ENCODE measurements at places on chromosomes 7 and 10.

GRCh38 chr10:19048891-19049290 is 290 bp downstream of the MALRD1 start:
- no peak for DNase-seq

GRCh38 chr10:75434291-75434690 is 2.9 kb downstream of the LRMDA start:
- DNase-seq = no peak

DNA sequence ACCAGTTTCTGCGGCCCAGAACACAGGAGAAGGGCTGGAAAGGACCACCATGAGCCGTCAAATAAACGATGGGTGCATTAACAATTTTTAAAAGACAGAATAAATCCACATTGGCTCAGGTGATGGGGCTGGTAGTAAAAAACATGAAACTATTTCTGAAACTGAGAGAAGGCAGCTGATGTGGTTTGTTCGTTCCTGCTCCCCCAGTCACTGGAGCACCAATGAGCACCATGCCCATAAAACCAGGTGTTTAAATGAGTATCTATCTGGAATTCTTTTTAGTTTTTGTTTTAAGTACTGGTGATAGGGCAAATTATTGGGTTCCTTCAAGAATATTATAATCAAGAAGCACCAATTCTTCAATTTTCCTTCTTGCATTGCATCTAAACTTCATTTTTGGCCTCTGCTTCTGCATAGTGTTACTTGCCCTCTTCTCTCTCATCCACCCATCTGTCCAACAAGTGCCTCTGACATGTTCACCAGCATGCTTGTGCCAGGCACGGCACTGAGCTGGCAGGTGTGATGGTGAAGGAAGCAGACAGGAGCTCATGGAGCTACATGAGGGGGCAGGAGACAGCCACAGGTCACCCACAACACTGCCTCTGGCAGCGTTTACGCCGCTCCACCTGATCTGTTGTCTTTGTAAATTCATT is 65.5 kb downstream of the LARP4B start:
- DNase-seq = no peak

DNA sequence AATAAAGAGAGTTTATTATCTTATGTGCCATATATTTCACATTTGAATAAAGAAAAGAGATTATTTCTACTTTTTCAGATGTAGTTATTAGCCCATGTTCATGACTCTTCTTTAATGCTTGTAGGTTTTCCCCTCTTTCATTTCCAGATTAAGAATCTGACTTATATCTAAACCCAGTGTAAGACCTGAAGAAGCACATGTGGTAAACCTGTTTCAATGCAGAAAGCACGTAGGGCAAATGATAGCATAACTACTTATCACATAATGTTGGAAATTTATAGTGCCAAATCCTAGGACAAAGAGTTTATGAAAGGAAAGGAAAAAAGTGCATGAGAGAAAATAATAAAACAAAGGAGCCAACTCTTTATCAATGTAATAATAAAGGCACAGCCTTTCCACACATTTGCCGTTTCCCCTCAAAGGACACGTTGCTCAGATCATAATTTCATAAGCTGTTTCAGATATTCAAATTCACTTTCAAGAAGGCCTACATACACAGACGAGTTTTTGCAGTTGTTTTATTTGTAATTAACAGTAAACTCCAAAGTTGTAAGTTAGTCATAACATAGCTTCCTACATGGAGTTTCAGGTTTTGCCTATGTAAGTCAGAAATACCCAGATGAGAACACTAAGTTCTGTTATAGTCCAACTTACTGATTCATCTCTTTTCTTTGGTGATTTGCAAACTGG is 88.8 kb upstream of the MDFIC start:
- DNase-seq = no peak

GRCh38 chr7:128123291-128124037 is 92.2 kb upstream of the LRRC4 start:
- no peak for DNase-seq

DNA sequence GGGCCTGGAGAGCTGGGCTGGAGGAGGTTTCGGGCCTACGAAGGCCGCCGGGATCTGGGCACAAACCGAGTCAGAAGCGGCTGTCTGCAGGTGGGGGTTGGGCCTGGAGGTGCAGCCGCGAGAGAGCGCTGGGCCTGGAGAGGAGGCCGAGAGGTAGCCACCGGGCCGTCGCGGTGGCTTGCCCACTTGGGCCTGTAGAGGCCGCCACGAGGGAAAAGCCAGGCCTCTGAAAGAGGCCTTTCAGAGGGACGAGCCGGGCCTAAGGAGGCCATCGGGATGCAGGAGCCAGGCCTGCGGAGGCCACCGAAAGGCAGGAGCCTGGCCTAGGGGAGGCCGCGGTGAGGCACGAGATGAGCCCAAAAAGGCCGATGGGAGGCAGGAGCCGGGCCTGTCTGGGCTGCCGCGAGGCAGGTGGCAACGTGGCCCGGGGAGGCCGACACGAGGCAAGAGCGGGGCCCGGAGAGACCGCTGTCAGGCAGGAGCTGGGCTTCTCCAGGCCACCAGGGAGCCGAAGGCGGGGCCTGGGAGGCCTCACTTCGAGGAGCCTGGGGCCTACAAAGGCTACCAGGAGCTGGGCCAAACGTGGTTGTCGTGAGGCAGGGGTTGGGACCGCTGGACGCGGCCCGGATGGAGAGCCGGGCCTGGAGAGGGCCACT is 25.6 kb downstream of the MDH2 start:
- DNase-seq = no peak

- DNase-seq = no peak
Observed at GRCh38 chr7:55223023-55223422, 142.1 kb upstream of the LANCL2 start.

- no peak for DNase-seq
Observed at GRCh38 chr10:75233444-75234016, 2.2 kb downstream of the COMTD1 start.

DNA sequence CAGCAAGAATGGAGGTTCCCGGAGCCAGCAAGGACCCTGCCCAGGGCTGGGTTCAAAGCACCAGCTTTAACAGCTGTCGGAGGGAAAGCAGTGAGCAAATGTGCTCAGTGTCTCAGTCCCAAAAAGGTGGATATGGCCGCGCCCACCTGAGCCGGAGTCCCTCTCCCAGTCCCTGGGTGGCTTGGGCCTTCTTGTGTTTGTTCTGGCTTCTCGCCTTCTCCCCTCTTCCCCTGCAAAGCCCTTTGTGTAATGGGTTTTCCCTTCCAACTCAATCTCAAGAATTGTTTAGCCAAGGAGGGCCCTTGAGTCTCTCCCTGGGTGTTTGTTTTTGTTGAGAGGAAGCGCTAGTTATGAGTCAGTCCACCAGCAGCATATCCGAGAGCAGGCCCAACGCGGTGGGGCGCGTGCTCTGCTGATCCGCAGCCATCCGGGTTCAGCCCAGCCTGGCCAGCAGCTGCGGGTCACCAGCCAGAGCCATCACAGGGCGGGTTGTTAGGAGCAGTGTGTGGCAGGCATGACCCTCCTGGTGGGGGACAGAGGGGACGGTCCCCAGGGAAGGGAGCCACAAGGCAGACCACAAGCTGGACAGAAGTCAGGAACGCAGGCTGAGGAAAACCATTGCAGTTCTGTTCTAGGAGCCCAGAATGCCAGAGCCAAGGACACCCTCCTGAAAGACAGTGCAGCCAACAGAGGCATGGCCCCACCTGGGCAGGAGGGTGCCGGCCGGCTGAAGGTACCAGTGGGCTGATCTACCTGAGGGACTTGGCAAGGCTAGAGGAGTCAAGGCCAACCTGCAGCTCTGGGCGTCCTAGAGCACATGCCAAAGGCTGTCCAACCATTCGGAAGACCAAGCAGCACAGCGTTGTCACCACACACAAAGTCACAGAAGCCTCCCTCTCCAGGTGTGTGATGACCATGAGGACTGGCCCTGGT is 21.3 kb downstream of the CALML3 start:
- DNase-seq = no peak

DNA sequence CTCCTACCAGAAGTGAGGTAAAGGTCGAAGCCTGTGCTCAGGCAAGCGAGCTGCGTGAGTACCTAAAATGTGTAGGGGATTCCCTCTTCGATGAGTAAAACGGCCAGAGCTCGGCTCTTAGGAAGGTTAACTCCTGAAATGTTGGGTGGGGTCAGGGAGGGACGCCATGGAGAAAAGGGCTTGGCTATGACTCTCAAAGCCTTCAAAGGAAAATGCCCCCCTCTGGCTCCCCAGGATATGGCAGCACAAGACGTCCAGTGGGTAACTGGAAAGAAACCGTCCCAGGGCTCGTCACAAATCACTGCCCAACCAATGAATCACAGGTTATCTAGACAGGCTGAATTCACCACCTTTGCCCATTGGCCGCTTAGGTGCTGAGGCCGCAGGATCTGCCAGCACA is 58.0 kb downstream of the CALML3 start:
- no peak for DNase-seq

- DNase-seq = no peak
Observed at GRCh38 chr10:34816501-34817002, 1.5 kb upstream of the PARD3 start.

GRCh38 chr10:103958996-103959395 is 7.9 kb upstream of the SLK start:
- no peak for DNase-seq

- no peak for DNase-seq
Observed at GRCh38 chr7:134992626-134993179, 6.4 kb downstream of the AGBL3 start.

GRCh38 chr7:40151504-40151903 is 16.7 kb downstream of the SUGCT start:
- DNase-seq = no peak

- DNase-seq = no peak
Observed at GRCh38 chr10:26815500-26815899, 45.3 kb downstream of the ABI1 start.

- DNase-seq = no peak
Observed at GRCh38 chr7:157444843-157445135, 108.0 kb downstream of the DNAJB6 start.

DNA sequence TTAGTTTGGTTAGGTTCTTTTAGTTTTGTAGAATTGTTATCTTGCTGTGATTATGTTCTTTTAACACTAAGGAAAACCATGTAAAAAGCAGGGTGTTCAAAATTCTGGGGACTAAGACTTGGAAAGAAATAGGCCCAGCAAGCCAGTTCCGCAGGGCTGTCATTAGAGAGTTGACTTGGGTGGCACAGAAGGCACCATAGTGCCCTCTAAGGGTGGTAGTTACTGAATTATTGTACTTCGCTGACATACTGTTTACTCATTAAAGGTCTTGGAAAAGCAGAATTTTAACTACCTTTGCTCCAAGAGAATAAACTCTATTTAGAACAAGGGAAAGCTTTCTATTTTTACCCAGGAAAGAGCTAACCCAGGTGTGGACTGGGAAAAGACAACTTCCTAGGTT is 86.5 kb downstream of the OTUD1 start:
- DNase-seq = no peak

- no peak for DNase-seq
Observed at GRCh38 chr7:43136064-43136463, 23.6 kb downstream of the HECW1 start.

GRCh38 chr7:143415742-143416397 is 7.2 kb upstream of the EPHA1 start:
- no peak for DNase-seq

DNA sequence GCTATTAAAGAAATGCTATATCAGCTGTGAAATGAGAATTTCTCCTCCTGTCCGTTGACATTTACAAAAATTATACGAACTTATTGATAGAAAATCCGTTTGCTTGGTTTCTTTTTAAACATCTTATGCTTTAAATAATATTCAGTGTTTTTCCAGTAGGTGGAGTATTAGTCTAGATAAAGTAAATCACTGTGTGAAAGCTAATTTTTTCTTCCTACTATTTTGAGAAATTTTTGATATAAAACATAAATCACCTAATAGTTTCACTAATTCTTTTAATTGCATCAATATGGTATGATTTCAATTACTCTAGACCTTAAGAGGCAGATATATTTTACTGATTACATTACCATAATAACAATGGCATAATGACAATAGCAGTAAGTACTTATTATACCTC is 335.2 kb upstream of the C7orf33 start:
- no peak for DNase-seq

DNA sequence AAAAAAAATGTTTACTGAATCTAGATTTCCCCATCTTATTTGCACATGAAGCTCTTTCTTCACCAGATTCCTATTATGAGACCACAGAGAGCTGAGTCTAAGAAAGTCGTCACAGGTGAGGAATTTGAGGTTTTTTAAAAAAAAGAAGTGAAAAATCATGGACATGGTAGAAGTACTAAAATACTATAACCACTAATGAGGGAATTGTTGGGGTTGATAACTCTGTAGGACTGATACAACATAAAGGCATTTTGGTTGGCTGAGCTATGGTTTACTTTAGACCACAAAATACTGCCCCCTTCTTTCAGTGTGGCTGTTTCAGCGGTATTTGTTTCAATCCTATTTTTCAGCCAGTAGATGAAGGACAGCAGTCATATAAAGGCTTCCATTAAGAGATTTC is 1111.3 kb downstream of the TYW1 start:
- no peak for DNase-seq

DNA sequence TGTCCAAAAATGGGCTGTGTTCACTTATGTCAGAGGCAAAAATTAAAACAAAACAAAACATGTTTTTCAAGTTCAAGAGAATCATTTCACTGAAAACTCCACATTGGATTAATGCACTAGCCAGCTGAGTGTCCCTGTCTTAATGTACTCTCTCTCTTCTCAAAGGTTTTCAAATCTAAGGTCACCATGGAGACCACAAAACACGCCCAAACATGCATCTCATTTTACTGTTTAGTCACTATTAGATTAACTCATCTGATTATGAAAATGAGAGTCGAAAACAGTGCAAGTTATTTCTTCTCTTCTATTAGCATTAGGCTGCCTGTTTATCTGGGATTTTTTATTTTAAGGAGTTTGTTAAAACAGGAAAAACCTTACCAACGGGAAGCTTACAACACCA is 70.8 kb upstream of the ASAH2 start:
- DNase-seq = no peak

DNA sequence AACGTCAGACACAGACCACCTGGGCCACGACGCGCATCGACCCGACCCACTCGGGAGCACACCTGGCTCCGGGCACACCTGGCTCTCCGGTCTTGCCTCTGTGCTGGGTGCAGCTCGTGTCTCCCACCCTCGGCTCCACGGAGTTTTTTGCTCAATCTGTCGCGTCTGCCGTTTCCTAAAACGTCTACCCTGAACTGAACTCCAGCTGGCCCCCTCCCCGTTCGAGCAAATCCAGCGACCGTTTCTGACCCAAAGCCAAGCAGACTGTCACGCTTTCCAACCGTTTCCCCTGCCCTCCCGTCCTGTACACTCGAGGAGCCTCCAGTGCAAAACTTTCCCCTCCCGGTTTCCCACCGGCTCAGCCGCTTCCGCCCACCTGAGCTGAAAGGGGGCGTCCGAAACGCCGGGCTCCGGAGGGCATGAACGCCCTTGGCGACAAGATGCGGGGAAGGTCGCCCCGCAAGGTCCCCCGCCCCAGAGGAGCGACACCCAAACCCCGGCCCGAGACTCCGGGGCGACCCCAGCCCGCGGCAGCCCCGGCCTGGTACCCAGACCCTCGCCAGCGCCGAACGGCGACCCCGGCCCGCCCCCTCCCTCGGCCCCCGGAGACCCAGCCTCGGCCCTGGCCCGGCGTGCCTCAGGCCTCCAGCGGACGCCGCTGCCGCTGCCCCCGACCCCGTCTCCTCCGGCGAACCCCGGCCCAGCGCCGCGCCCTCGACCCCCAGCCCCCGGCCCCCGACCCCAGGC is 557 bp downstream of the CYTH3 start:
- no peak for DNase-seq

GRCh38 chr10:104938031-104938430 is 296.9 kb downstream of the SORCS3 start:
- DNase-seq = no peak
